ENCODE measurements at places on chromosomes 4 and X.

GRCh38 chr4:141346144-141346543 is 125.4 kb downstream of the ZNF330 start:
- no peak for DNase-seq

GRCh38 chrX:37470711-37471110 is 100.8 kb upstream of the LANCL3 start:
- DNase-seq: no peak

- no peak for DNase-seq
Measured at GRCh38 chr4:53589511-53589910, 1.8 kb downstream of the LNX1 start.

GRCh38 chrX:39196192-39197102 is 395.2 kb downstream of the MID1IP1 start:
- no peak for DNase-seq

- DNase-seq: no peak
Measured at GRCh38 chr4:39706741-39707511, 9.0 kb downstream of the UBE2K start.

DNA sequence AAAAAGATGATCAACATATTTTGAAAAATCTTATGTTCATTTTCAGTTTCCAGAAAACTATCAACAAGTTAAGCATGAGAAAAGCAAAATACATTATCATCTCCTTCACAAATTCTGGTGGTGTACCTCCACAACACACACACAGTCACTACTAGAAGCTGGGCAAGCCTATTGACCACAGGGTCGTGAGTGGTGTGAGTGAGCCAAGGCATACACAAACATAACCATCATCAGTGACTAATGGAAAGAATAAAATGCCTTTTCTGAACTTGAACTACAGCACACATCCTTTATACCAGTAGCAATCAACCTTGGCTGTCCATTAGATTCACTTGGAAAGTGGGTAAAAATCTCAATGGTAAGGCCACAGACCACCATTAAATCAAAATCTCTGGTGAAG is 180.2 kb downstream of the FAM47B start:
- no peak for DNase-seq

GRCh38 chr4:150117629-150118028 is 39.4 kb downstream of the DCLK2 start:
- DNase-seq: no peak

GRCh38 chr4:76997077-76997476 is 47.5 kb downstream of the SEPTIN11 start:
- DNase-seq: no peak

DNA sequence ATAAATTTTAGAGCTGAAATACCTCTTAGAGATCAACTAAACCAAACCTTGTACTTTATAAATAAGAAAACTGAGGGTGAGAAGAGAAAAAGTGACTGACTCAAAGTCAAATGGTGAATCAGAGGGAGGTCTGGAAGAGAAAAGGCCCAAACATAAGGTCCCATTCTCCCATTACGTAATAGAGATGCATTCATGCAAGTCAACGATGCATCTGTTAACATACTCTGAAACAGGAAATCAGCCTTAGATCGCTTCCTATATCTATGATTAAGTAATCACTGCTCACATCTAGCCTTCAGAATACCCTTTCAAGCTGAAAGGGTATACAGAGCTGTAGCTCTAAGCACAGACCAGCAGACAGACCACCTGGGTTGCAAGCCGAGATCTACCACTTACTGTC is 6.5 kb downstream of the RNF150 start:
- DNase-seq: no peak

DNA sequence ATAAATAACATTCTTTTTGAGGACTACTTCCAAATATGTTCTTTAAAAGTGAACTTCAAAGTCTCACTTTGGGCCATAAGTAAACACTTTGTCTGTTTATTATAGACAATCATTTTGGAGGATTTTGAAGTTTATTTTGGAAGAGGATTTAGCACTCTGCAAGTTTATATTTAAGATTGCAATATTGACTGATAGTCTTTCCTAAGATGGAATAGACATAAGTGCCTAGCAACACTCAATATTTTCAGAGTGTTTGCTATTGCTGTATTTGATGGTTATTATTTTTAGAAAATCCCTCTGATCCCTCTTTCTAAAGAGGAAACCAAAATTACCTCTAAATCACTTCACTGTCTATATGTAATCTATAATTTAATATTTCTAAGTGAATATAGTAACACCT is 42.8 kb upstream of the MAD2L1 start:
- no peak for DNase-seq

- DNase-seq: no peak
Measured at GRCh38 chr4:150140774-150141400, 62.6 kb downstream of the DCLK2 start.

- DNase-seq: no peak
Measured at GRCh38 chr4:16706251-16706650, 192.2 kb downstream of the LDB2 start.

DNA sequence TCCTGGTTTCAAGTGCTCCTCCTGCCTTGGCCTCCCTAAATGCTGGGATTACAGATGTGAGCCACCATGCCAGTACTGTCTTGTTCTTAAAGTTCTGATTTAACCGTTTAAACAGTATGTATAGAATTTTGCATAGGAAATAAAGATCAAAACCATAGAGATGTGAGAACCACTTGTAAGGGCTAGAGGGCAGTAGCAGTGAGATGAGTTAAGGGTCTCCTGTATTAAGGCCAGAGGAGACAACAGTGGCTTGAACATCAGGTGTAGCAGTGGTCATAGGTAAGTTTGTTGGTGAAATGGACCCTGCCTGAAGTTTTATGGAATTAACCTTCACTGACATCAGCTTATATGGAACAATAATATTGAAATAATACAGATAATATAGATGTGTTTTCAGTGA is 155.7 kb downstream of the SLC4A4 start:
- no peak for DNase-seq

- no peak for DNase-seq
Measured at GRCh38 chr4:124459941-124460310, 252.6 kb downstream of the ANKRD50 start.

DNA sequence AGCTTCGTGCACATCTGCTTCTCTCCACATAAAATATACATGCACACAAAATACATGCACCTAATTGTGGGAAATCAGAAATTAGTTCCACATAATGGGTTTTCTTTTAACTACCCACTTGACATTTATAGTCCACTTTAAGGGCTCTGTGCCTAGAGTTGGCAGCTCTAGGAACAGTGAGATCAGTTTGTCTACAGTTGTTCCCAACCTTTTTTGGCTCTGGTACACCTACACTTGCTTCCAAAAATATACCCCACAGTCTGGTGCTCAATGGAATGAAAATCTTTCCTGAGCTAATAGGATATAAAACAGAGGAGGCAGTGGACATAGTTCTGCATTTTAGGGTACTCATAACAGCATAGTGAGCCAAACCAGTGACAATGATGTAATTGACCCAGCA is 36.1 kb downstream of the HDAC8 start:
- DNase-seq: no peak

DNA sequence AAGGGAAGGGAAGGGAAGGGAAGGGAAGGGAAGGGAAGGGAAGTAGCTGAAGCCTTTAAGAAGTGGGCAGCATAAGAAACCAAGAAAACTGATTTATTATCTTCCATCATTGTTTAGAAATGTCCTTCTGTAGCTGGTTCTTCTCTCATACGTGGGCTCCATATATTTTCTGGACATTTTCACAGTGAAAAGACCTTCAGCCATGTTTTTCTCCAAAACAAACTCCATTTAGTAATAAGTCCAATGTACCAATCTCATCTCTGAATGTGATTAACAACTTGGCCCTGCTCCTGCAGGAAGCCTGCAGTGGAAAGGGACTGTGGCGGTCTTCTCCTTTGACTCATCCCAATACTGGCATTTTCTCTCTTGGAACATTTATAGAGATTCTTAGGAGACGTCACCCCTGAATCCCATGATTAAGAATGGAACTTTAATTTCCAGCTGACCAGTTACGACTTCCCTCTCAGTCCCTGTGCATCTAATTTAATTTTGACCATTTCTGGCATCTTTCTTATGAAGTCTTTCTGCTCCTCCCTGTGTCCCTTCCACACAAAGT is 96.6 kb upstream of the GUCY1A1 start:
- DNase-seq: no peak

GRCh38 chr4:2357821-2358745 is 60.4 kb downstream of the ZFYVE28 start:
- DNase-seq: no peak

- no peak for DNase-seq
Measured at GRCh38 chr4:22202975-22203710, 254.6 kb upstream of the KCNIP4 start.

- DNase-seq: no peak
Measured at GRCh38 chr4:187417721-187418120, 577.9 kb upstream of the ZFP42 start.

DNA sequence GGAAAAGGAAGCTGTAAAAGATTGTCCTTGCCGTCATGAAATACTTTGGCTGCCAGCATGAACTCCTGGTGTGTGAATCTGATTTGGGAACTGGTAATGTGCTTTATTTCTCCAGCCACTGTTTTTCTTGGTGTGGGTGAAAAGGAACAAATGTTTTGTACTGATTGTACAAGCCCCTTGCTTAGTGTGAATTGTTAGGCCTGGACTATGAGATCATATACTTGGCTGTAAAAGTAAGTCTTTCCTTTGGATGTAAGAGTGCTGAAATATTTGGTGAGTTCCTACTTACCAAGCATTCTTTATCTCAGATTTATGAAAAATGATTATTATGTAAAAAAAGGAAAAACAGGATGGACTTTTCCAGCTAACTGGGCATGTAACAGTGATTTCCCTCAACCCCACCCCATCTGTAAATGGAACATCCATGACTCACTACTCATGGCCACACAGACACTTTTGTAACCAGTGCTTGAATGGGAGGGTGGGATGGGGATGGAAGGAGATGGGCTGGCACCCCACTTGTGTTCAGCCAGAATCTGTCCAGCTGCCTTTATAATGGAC is 6.3 kb downstream of the FNIP2 start:
- DNase-seq: no peak

GRCh38 chr4:146271466-146271865 is 57.1 kb downstream of the REELD1 start:
- DNase-seq: no peak

DNA sequence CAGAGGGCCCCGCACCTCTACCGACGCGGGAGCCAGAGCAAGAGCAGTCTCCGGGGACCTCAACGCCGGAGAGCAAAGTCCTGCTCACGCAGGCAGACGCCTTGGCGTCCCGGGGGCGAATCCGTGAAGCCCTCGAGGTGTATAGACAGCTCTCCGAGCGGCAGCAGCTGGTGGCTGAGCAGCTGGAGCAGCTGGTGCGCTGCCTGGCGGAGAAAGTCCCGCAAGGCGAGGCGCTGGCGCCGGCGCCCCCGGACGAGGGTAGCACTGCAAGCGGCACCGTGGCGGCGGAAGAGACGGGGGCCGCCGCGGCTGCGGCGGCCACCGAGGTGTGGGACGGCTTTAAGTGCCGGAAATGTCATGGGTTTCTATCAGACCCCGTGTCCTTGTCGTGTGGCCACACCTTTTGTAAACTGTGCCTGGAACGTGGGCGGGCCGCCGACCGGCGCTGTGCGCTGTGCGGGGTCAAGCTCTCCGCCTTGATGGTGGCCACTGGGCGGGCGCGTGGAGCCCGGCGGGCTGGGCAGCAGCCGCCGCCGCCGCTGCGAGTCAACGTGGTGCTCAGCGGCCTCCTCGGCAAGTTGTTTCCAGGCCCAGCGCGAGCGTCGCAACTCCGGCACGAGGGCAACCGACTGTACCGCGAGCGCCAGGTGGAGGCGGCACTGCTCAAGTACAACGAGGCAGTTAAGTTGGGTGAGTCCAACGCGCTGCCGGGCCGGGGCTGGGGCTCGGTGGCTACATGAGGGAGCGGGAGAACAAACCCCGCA is 672 bp downstream of the LONRF3 start:
- no peak for DNase-seq

DNA sequence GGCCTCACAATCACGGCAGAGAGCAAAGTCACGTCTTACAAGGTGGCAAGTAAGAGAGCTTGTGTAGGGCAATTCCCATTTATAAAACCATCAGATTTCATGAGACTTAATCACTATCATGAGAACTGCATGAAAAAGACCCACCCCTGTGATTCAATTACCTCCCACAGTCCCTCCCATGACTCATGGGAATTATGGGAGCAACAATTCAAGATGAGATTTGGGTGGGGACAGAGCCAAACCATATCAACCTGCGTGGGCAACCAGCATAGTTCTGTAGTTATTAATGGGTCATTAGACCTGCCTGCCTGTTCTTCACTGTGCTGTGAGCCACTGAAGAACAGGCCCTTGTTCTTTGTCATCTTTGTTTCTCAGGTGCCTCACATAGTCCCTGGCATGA is 593.7 kb upstream of the BOD1L1 start:
- no peak for DNase-seq

GRCh38 chrX:68947882-68948605 is 119.2 kb downstream of the EFNB1 start:
- DNase-seq: no peak

- DNase-seq: no peak
Measured at GRCh38 chr4:188934320-188934962, 795.2 kb downstream of the TRIML1 start.

GRCh38 chrX:70301716-70302115 is 11.8 kb downstream of the KIF4A start:
- DNase-seq: no peak

GRCh38 chr4:53543561-53543960 is 47.7 kb downstream of the LNX1 start:
- no peak for DNase-seq

DNA sequence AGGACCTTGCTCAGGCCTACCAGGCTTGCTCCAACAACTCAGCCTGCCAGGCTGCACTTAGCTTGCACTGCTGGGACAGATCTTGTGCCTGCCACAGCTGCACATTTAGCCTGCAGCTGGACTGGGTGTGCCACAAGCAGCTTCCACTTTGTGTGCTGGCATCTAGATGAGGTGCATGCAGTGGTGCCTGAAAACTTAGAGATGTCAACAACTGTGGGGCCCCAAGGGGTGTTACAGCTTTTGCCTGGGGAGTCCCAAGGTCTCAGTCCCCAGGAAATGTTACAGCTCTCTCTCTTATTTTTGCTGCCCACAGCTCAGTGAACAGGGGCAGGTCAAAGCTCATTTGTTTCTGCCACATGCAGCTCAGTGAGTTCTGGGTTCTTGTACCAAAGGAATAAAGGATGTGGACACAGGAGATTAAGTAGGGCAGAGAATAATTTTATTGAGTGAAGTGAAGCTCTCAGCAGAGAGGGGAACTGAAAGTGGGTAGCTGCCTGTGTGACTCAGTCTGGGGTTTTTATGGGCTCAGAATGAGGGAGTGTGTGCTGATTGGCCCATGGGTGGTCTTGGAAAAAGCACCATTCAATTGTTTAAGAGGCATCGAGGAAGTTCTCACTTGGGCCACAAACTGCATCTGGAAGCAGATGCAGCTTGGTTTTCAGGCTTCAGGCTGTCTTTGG is 828.3 kb downstream of the TECRL start:
- no peak for DNase-seq

- no peak for DNase-seq
Measured at GRCh38 chrX:63585936-63586335, 199.1 kb downstream of the ARHGEF9 start.

DNA sequence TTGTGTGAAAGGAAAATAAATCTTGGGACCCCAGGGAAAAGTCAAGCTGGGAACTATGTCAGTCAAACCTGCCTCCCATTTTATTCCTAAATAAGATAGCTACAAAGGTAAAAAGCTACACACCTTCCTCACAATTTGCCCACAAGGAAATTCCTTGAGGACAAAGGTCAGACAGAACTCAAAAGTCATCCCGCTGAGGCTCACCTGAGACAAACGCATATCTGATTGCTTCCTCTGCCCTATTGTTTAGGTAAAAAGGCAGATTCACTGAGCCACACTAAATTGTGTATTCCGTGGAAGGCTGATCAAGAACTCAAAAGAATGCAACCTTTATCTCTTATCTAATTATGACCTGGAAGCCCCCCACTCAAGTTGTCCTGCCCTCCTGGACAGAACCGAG is 58.7 kb upstream of the MAML3 start:
- DNase-seq: no peak
